ENCODE measurements at places on chromosomes 6 and 20.

DNA sequence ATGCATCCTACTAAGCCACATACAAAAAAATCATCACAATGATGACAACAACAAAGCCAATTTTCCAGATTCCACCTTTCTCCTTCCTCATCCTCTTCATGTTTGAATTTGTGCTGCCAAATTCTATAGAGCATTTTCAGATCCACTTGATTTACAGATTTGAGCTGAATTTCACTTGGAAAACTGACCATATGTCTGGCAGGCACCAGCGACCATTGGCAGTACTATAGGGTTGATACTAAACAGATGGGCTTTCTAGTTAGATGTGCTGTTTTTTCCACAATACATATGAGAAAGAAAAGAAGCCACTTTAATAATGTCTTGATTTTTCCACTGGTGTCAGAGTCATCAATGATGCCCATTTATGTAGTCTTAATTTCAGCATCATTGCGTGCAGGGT is 127.0 kb downstream of the PHACTR3 start:
- DNase-seq, result no peak

DNA sequence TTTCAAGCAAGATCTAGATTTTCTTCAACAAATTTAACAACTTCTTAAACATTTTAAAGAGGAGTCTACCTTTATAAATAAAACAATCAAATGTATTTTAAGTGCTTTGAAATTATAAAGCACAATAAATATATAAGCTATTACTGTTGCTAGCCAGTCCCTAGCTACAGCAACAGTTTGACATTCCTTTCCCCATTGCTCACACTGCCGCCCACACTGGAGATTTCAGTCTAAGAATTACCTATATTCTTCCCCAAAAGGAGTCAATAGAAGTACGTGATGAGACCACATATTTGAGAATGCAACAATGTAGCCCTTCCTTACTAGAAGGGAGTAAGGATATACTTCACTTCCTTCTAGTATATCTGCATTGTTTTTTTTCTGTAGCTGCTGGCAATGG is 65.3 kb upstream of the RNF146 start:
- no peak for DNase-seq

DNA sequence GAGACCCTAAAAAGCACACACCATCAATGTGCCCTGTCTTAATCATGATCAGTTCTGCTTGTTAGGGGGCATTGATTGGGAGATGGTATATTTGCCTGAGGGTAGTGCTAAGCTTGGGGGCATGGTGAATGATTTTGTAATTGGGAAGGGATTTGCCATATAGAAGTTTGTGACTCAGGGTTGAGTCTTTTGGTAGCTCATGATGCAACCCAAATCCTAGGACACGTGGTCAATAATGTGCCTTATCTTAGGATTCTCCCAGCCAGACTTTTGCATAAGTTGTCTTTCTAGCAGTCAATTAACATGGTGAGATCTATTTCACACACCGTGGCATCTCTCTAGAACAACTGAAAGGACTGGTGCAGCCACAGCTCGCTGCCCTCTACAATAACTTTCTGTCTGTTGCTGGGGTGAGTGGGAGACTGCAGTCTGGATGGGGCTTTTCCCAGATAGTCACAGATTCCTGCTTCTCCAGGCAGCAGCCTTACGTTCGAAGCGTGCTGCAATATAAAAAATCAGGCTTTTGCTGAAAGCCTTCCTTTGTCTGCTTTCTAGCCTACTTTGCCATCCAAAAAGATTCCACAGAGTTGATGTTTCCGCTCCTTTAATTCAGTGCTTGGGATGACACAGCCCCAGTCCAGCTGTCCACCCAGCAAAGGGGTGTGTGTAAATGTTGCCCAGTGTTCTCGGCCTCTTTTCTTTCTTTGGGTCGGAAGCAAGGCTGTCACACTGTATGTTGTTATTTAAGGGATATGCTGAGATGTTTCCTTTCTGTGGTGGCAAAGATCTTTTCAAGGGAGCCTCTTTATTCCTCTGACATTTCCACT is 58.9 kb downstream of the ID4 start:
- DNase-seq, result peak; percentile 6

GRCh38 chr6:167238694-167239467 is 52.2 kb upstream of the UNC93A start:
- no peak for DNase-seq

DNA sequence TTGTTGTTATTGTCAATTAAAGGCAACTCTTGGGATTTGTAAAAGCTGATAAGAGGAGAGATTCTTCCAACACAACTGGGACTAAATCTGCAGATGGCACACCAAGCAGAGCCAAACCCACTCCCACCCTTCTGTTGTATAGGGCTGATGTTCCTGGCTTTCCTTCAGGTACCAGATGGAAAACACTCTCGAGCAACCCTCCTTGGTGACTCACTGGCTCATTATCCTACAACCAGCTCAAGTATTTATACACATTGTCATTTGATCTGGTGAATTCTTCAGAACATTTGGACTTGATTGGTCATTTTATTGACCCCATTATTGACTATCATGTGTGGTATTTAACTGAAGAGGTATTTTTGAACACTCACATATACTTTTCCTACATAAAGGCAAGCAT is 190.3 kb upstream of the PCSK2 start:
- DNase-seq, result no peak

- no peak for DNase-seq
Observed at GRCh38 chr6:119322034-119322433, 27.5 kb downstream of the MAN1A1 start.

GRCh38 chr6:39209360-39209811 is 19.9 kb downstream of the KCNK5 start:
- peak; percentile 49 for DNase-seq

GRCh38 chr6:164102693-164103092 is 688.2 kb downstream of the QKI start:
- DNase-seq, result no peak

- DNase-seq, result no peak
Observed at GRCh38 chr6:167396068-167396658, 71.3 kb downstream of the TTLL2 start.

GRCh38 chr6:69820018-69820417 is 23.2 kb upstream of the LMBRD1 start:
- no peak for DNase-seq

- peak; percentile 27 for DNase-seq
Observed at GRCh38 chr6:166341977-166342348, 382 bp downstream of the SFT2D1 start.

Data from SJCRH30 (cell line).